NCI-H510A treated with DMSO at 0.1 percent for 48 hours (cell line): ENCODE measurements at places on chromosomes 3 and 15.

- DNase-seq: no peak
These were observed 166.5 kb downstream of the NSMCE3 start for GRCh38 chr15:29102911-29103823.

- DNase-seq: no peak
These were observed 26.1 kb downstream of the TBC1D21 start for GRCh38 chr15:73899197-73900094.

DNA sequence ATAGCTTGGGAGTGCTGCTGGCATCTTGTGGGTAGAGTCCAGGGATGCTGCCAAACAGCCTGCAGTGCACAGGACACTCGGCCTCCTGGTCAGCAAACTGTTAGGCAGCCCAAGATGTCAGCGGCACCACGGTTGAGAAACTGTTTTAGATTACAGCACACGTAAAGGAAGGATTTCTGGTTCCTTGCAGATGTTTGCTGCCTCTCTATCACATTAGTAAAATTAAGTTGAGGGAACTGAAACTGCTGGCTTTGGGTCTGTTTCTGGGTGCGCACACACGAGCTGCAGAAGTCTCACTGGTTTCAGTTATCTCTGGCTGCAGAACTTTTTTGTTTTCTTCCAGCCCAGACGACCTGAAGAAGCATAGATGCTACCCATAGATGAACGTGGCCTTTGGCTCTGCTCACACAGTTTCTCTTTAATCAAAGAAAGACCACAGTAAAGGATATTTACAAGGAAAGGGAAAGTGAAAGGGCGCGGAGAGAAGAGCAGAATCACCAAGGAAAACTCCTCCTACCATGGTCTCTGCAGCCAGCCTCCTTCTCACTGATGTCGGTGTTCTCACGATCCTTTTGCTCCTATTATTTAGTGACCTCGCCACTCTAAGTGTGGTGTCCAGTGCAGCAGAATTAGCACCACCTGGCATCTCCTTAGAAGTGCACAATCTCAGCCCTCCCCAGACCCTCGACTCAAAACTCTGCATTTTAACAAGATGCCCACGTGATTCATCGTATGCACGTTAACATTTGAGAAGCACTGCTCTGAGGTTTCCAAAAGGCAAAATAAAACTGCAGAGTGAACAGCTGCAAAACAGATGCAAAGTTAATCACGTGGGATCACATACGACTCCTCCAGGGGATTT lies 50.6 kb upstream of the AKAP13 start:
- DNase-seq: no peak

DNA sequence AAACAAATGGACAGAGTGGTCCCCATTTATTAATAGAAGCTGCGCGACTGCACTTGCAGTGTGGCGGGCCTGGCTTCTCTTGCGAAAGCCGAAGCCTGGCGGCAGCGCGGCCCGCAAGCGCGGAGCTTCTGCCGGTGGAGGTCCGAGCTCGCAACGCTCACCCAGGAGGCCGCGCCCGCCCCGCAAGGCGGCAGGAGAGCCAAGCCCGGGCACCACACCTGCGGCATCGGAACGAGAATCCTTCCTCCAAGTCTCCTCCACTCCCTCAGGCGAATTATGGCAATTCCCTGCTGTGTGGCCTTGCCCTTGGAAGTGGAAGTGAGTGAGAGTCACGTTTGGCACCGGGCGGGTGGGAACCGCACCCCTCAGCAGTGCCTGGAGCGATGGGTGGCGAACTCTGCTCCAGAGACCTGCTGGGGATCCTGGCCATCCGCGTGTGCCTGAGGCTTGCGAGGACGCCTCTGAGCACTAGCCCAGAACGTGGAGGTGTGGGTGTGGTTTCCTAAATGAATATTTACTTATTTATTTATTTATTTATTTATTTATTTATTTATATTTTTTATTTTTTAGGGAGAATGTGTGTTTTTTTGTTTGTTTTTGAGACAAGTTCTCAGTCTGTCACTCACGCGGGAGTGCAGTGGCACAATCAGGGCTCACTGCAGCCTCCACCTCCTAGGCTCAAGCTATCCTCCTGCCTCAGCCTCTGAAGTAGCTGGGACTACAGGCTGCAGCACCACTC lies 133.7 kb upstream of the UBE2E1 start:
- no peak for DNase-seq

GRCh38 chr15:62257996-62258521 lies 93.0 kb upstream of the C2CD4B start:
- DNase-seq: no peak

GRCh38 chr3:145015253-145015652 lies 1043.6 kb downstream of the DIPK2A start:
- no peak for DNase-seq

- no peak for DNase-seq
These were observed 50.0 kb upstream of the WNT5A start for GRCh38 chr3:55537129-55537528.

GRCh38 chr15:65558336-65558735 lies 28.1 kb downstream of the HACD3 start:
- DNase-seq: no peak

DNA sequence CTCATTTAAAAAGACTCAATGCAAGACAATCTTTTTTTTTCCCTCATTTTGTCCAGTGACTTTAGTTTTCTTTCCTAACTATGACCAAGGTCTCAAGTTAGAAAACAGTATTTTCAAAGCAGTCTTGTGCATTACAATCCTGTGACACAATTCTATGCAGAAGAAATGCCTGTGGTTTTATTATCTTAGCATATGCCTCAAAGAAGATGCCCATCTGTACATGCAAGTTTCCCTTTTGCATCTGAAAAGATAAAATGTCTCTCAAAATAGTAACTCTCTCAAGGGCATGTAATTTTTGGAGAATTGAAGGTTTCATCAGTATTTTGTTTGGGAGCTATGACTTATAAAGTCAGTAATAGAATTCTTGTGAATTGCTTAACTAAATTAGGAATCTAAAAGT lies 292.0 kb upstream of the SUCLG2 start:
- no peak for DNase-seq

- no peak for DNase-seq
These were observed 2.5 kb downstream of the SNRK start for GRCh38 chr3:43288850-43289249.

- no peak for DNase-seq
These were observed 970 bp downstream of the DPPA4 start for GRCh38 chr3:109336291-109336861.

GRCh38 chr15:35349916-35350315 lies 196.0 kb downstream of the DPH6 start:
- no peak for DNase-seq

- DNase-seq: no peak
These were observed 22.5 kb downstream of the PXK start for GRCh38 chr3:58355179-58355578.

- no peak for DNase-seq
These were observed 159.9 kb upstream of the CMC1 start for GRCh38 chr3:28081533-28081947.

DNA sequence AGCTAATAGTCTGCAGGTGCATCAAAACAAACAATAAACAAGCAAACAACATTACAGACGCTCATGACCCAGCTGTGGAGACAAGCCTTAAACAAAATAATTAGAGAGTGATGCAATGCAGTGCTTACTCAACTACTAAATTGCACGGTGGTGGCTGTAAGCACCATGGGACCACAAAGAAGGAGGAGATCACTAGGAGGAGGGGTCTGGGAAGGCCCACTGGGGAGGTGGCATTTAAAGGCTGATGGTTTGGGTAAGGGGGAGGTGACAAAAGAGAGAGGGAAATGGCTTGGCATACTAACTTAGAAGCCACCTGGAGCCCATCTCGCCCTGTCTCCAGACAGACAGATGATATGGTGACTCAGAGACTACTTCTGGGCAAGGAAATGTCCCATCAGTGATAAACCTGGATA lies 516.7 kb downstream of the FOXP1 start:
- no peak for DNase-seq

DNA sequence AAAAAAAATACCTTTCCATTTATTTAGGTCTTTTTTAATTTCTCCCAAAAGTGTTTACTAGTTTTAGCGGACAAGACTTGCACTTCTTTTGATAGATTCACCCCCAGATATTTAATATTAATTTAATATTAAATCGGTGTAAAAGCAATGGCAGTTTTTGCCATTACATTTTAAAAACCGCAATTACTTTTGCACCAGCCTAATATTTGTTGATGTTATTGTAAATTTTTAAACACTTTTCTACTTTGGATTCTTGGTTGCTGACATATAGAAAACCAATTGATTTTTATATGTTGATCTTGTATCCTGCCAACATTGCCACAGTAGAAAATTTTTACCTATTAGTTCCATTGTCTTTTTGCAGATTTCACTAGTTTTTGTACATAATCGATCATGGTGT lies 63.9 kb upstream of the PXYLP1 start:
- no peak for DNase-seq

- no peak for DNase-seq
These were observed 185.6 kb downstream of the OR4M2 start for GRCh38 chr15:22265970-22266369.
